ENCODE measurements at places on chromosomes 1 and 21. TPM values are rescaled to one million over a fixed set of nuclear protein-coding genes. Genes with fewer than 3 reads are reported as not detected.

Gene C1orf105
- total RNA-seq, result 14.3 TPM

Gene LRIF1
- total RNA-seq, result 16.7 TPM

Gene HTR1D
- not detected for total RNA-seq

Gene PLEKHN1
- not detected for total RNA-seq

Gene ABCA4
- total RNA-seq, result 0.08 TPM

Gene ODF2L
- total RNA-seq, result 4.9 TPM

Gene ADORA3
- total RNA-seq, result 3.3 TPM

All from Right ventricle myocardium superior (tissue), 1 donor.